ENCODE measurements at places on chromosomes 3 and 15. TPM values are rescaled to one million over a fixed set of nuclear protein-coding genes. Genes with fewer than 3 reads are reported as not detected.

GRCh38 chr15:39056357-39056756, 491.7 kb upstream of the RASGRP1 start:
- no peak for DNase-seq

DNA sequence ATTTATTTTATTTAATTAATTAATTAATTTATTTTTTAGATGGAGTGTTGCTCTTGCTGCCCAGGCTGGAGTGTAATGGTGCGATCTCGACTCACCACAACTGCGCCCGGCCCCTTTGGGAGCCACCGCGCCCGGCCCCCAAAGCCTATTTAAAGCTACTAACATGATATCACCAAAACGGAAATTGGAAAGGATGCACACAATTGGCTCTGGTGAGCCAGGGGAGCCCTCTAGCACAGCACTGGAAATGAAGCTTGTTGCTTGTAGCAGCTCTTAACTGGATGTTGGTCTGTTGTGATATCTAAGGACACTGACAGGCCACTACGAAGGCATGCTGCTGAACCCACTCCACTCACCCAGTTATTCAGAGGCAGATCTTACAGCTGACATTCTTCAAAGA, 104.5 kb downstream of the IGF2BP2 start:
- no peak for DNase-seq

DNA sequence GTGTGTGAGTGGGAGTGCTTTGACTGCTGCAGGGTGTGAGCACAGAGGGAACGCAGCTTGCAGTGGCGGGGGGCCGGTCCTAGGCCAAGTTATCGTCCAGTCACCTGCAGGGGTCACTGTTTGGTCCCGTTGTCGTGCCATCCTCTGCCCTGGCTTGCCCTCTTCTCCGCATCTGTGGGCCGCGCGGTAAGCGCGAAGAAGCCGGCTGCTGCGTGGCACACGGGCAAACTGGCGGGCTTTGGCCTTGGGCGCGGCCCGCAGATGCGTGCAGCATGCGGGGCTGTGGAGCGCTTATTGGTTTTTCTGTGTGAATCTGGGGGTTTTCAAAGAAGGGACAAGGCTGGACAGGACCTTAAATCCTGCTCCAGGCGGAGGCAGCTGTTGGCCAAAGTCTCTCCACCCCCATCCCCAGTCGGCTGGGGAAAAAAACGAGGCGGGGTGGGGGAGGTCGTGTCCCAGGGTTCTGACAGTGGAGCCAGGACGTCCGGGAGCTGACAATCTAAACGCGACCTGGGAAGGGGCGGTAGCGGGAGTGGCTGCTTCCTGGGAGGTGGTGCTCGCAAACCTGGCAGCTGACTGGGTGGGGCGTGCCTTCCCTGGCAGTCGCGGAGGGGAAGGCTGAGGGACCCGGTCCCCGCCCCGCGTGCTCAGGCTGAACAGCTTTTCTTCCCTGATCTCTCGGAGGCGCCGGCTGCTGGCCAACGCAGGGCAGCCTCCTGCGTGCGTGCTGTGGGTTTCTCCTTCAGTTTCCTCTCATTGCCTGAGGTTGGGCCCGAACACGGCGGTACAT, 39.7 kb upstream of the VEPH1 start:
- DNase-seq, result no peak

- DNase-seq, result no peak
Measured at GRCh38 chr15:73866881-73867410, 6.4 kb upstream of the TBC1D21 start.

- DNase-seq, result no peak
Measured at GRCh38 chr3:128549283-128550112, 56.5 kb upstream of the GATA2 start.

GRCh38 chr3:183222631-183223235, 30.3 kb upstream of the B3GNT5 start:
- no peak for DNase-seq

- no peak for DNase-seq
Measured at GRCh38 chr3:4949659-4950058, 29.6 kb upstream of the BHLHE40 start.

DNA sequence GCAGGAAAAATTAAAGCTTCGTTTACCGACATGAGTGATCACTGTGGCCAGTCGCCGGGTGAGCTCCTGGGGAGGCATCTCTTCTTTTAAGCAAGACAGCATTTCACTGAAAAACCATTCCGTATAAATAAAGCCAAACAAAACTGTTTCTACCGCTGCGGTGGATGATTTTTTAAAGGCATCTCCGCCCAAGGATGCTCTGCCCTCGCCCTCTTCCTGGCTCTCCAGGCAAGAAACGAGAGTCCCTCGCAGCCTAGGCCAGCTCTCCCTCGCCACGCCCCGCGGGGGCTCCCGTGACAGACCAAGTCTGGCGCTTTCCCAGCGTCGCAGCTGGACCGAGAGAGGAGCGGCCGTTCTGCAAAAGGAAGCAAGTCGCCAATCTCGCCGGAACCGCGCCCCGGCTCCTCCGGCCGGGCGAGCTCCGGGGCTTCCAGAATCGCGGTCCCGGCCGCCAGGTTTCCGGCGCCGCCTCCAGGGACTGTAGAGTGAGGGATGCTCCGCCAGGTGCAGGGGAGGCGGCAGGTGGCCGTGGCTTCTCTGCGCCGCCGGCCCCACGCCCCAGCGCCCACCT, 458 bp downstream of the MCF2L2 start:
- DNase-seq, result no peak

GRCh38 chr3:88810455-88810854, 297.0 kb upstream of the EPHA3 start:
- no peak for DNase-seq

DNA sequence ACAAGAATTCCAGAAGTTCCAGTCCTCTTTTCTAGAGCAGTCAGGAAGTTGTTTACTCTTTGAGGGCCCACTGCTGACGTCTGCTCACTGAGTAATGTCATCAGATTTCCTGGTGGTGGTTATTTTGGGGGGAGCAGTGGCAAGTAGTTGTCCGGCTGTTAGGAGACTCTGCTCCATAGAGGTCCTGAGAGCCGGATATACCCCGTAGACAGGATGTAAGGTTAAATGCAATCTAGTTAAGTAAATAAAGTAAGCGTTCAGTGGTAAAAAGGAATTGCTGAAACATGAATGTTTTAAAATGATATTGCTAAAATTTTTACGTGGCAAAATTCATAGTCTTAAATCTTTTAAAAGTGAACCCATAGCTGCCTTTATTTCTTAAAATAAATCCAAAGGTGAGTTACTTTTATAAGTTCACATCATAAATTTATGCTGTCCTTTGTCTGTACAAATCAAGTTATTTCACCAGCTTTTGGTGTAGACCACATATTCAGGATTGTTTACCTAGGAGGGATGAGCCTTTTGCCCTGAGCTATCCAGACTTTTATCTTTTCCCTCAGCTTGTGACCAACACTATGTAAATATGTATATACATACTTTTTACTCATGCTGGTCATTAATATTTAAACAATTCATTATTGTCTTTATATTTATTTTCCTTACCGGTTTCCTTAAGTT, 65.8 kb downstream of the PDE8A start:
- DNase-seq, result no peak

The LINGO1 gene
- not detected for total RNA-seq

The MOBP gene
- total RNA-seq, result not detected

The SERPINI2 gene
- 0.74 TPM for total RNA-seq

The ROBO2 gene
- total RNA-seq, result not detected

The SECISBP2L gene
- total RNA-seq, result 75.8 TPM

The KCNMB2 gene
- not detected for total RNA-seq

The DAZL gene
- not detected for total RNA-seq

The CD200 gene
- total RNA-seq, result 2.8 TPM
